Testis (tissue), 5 donors: ENCODE measurements at places on chromosomes 5 and 9.

- DNase-seq = no peak
Measured at GRCh38 chr9:116300360-116300870, 146.8 kb downstream of the PAPPA start.

DNA sequence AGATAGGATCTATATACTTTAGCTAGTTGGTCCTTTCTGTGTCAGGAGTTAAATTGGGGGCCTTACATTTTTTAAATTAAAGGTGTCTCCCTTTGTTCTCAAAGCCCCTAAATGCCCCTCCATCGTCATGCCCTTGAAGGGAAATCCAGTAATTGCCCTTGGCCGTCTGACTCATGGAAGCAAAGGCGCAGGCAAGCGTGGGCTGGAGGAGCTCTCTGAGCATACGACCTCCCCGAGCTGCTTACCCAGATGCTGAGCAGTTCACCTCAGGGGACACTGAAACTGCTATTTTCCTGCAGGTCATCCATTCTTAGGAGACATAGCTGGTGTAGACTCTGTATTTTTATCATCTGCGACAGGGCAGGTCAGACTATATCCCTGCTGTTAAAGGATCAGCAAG is 23.0 kb downstream of the PCSK1 start:
- DNase-seq = no peak

- peak; percentile 56 for DNase-seq
Measured at GRCh38 chr9:5629312-5630080, 589 bp downstream of the RIC1 start.

- DNase-seq = peak; percentile 14
Measured at GRCh38 chr9:93301911-93302541, 118.1 kb downstream of the WNK2 start.

DNA sequence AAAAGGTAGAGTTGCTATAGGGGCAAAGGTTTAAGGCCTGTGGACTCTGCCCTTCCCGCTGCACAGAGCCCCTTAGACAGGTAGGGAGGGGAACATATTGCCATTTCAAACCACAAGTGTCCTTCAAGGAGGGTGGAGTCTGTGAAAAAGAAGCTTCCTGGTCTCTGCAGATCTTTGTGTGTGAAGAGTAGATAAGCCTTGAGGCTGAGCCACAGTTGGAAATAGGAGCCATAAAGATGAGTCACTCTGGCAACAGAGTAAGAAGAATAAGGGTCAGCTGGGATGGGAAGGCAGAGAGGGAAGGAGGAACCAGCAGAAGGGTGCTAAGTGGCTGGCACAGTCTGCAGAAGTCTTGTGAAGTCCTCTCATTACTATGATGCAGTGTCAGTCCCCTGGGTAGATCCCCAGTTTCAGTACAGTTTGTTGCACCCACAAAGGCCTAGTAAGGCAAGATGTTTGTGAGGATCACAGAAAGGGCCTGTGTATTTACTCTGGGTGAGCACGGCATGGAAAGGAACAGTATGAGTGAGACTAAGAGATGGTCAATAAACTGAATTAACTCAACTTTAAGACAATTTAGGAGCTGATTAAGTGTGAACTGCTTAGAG is 18.1 kb downstream of the GRXCR2 start:
- DNase-seq = no peak

GRCh38 chr9:10649076-10649475 is 36.3 kb upstream of the PTPRD start:
- DNase-seq = no peak

DNA sequence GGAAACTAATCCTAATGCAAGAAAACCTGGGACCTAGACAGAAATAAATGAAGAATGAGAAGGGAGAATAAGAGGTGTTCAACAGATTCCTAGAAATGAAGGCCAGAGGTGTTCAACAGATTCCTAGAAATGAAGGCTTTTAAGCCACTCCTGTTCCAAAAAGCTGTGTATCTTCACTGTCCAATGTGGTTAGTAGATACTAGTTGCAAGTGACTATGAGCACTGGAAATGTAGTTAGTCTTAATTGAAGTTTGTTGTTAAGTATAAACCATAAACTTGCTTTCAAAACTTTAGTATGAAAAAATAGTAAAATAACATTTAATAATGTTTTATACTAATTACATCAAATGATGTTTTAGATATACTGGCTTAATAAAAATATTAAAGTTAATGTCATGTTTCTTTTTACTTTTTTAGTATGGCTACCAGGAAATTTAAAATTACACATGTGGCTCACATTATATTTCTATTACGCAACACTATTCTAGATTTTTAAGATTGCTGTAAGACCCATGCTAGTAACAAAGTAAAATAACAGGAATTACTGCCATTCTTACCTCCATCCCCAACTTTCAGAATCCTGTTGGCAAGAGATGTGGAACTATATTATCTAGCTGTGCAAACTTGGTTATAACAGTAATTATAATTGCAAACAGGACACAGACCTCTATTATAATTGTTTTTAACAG is 57.5 kb downstream of the RICTOR start:
- DNase-seq = no peak

- peak; percentile 33 for DNase-seq
Measured at GRCh38 chr5:79236362-79236969, 535 bp downstream of the JMY start.

- DNase-seq = no peak
Measured at GRCh38 chr5:92574023-92574422, 1007.0 kb downstream of the NR2F1-AS1 start.

DNA sequence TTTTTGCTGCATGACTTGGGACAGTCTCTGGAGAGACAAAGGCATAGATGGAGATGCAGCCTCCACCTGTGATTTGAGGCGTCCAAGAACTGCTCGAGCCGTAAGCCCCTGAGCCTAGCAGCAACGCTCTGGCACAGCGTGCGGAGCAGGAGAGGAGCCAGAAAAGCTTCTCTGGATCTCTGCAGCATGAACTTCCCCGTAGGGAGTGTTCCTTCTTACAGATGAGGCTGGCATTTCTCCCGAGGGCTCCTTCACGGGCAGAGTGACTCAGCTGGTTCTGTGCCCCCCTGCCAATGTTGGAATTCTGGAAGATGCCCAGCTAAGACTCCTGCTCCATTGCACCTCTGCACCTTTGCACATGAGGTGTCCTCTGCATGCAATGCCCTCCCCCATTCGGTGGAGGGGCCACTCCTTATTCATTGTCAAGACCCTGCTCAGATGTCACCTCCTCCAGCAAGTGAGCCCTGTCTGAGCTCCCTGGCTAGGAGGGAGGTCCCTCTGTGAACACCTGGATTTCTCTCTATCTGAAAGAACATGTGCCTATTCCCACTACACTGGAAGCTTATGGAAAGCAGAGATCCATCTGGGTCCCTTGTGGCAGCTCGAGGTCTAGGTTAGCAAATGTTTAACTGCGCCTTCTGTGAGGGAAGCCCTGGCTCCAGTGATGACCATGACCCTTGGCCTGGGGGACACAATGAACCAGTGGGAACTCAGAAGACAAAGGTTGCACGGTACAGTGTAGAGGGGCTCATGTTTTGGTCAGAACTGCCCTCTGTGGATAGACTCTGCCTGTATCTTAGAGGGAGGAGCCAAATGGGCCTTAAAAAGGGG is 39.6 kb downstream of the SH3PXD2B start:
- peak; percentile 86 for DNase-seq

DNA sequence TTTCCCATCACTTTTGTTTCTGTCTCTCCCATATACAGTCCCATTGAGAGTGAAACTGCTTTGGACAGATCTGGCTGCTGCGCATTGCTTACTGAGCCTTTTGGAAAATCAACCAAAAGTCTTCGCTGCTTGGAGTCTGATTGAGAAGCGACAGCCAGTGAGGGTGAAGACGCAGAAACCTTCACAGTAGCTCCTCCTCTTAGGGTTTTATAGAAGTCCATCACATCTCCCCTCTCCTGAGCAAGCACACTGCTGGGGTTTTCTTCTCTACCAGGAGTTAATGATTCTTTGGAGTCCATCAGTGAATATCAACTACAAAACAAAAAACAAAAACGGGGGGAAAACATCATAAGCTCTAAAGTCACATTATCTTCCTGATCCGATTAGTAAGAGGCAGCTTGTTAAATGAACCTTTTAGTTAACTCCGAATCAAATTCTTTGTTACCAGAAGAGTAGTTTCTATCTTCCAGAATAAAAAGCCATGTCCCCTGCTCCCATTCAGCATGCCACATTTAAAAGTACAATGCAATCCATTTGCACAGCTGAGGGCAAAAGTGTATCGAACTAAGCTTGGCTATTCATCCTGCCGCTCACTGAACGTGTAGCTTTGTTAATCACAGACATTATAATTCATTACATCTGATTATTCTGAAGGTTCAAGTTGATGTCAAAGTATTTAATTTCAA is 2.8 kb downstream of the NR3C1 start:
- DNase-seq = peak; percentile 20

- no peak for DNase-seq
Measured at GRCh38 chr5:77876862-77877502, 100.8 kb upstream of the TBCA start.

DNA sequence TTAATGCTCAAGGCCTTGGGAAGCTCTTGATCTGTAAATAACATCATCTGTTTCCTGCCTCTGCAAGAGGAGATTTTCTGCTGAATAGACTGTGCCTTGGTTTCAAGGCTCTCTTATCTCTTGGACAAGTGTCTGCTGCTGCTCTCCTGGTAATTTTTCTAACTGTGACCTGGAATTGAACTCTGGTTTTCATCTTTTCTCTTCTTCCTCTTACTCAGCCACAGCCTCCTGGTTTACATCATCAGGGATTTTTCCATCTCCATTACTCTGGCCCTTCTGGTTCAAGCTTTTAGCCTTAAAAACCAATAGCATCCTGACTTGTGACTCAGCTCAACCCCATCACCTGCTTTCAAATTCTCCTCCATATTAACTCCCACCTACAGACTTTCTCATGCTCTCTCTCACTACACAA is 49.6 kb upstream of the ITGA1 start:
- no peak for DNase-seq

DNA sequence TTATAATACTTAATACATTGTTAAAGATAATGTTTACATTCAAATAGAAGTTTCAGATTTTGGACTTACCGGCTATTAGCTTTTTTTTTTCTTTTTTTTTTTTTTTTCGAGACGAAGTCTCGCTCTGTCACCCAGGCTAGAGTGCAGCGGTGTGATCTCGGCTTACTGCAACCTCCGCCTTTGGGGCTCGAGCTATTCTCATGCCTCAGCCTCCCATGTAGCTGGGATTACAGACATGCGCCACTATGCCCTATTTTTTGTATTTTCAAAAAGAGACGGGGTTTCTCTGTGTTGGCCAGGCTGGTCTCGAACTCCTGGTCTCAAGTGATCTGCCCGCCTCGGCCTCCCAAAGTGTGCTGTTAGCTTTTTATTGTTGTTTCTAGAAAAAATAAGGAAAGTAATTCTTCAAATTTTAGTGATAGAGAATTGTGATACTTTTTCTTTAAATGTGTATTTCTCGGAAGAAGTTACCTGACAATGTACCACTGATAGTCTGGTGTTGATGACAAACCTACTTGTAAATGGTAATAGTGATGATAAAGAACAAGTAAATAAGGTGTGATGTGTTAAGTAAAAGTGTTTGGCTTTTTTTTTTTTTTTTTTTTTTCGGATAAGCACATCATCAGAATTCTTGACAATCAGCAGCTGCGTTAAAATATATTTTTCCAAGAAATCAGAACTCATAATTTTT is 2.7 kb downstream of the CDC42SE2 start:
- DNase-seq = no peak

DNA sequence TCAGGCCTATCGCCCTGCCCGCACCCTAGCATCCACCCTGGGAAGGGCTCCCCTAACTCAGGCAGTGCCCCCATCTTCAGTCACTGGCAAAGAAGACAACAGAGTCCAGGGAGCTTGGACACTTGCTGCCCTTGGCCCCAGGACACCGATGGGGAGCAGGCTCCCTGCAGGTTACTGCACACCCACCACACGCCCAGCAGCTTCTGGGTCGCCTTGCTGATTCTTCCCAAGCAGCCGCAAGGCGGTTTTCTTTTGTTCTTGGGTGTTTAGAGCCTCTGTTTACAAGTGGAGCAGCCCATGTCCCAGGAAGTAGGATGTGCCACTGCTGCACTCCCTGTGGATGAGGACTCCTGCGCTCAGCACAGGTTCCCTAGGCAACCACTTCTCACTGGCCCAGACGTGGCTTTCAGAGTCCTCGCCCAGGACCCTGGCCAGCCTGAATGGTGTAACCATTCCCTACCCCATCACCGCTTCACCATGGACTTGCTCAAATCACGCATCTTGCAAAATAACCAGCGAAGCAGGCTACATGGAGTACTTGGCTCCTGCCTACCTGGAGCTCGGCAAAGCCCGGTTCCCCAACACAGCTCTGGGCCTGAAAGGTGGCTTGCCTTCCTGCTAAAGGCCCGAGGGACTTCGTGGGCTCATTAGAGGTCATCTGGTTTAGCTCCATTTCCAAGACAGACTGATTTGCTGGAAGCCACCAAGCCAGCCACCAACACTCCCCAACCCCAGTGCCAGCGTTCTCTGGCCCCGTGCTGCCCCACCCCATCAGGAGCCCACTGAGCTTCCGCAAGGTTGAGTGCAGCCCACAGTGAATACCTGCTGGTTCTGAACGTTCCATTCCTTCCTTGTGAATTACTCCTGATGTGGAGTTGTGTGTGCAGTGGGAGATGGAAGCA is 60.0 kb downstream of the PSMB7 start:
- DNase-seq = peak; percentile 11

GRCh38 chr9:22813529-22813928 is 366.9 kb downstream of the DMRTA1 start:
- no peak for DNase-seq

DNA sequence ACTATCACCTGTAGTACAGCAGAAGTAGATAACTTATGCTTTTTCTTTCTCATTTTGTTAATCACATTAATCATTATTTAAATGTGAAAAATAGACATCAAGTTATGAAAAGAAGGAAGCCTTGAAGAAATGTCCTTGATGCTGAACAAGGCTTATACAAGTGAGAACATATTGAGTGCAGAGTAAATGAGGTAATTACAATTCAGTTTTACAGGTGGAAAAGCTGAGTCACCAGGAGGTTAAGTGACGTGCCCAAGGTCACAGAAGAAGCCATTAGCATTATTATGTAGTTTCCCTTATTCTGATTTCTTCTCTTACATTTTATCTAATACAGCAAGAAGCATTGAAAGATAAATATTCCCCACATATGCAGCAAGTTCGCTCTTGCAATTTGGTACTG is 998.5 kb upstream of the CDH6 start:
- no peak for DNase-seq

- no peak for DNase-seq
Measured at GRCh38 chr5:73486119-73486899, 11.9 kb upstream of the BTF3 start.

DNA sequence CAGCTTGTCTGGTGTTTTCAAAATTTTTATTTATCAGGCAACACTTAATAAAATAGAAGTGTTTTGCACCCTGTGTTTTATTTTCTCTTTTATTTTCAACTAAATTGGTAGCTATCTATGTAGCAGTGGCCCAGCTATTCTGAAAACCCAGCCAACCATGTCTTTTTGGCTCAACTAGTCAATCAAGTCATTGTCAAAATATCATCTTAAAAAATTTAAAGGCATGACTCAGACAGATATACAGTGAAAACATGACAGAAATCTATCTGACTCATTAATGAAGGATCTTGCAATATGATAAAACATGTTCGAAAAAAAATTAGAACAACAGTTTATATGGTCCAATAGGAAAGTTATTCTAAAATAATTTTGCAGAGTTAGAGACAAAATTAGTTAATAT is 75.1 kb downstream of the HSD17B4 start:
- DNase-seq = no peak
